ENCODE measurements at places on chromosomes 2 and 18.

DNA sequence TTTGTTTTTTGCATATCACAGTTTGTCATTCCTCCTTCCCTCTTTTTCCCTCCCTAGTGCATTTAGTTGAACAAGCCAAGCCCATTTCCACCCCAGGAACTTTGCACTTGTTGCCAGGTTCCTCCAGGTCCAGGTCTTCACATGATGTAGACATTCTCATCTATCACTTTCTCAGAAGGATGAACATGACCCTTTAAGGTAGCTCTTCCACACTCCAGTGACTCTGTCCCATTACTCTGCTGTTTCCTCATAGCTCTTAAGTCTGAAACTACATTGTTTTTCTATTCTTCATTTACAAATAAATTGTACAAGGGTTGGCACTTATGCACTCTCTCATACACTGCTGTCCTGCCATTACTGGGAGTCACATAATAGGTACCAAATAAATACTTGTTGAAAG lies 6.1 kb downstream of the KYNU start:
- DNase-seq, result no peak

DNA sequence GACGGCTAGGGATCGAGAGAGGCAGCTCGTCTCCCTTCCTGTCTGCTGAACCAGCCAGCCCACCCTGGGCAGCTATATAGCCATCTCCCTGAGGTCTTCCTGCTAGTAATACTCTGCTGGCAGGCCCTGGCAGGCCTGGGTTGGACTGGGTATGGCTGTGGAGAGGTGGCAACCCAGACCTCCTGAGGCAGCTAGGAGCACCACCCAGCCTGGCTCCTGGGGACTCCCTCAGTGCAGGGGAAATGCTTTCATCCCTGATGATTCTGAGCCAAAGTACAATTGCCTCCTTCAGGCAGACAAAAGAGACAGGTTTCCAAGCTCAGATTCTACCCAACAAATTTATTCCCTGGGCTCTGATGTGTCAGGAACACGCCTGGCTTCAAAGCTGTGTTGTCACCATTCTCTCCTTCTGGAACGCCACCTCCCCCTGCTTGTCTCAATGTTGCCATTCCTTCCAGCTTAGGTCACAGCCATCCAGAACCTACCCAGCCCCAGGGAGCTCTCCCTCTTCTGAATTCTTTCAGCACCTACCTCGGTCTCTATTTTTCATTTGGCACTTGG lies 4.7 kb upstream of the DNAJB2 start:
- DNase-seq, result no peak

DNA sequence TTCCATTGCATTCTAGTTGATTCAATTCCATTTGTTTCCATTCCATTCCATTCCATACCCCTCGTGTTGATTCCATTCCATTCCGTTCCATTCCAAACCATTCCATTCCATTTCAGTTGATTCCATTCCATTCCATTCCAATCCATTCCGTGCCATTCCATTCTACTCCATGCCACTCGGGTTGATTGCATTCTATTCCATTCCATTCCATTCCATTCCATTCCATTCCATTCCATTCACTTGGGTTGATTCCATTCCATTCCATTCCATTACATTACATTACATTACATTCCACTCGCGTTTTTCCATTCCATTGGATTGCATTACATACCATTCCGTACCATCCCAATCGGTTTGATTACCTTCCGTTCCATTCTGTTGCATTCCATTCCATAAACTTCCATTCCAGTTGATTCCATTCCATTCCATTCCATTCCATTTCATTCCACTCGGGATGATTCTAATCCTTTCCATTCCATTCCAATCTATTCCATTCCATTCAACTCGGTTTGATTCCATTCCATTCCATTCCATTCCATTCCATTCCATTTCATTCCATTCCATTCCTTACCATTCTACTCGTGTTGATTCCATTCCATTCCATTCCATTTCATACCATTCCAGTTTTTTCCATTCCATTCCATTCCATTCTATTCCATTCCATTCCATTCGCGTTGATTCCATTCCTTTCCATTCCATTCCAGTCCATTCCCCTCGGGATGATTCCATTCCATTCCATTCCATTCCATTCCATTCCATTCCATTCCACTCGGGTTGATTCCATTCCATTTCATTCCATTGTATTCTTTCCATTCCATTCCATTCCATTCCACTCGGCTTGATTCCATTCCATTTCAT lies 1140.4 kb downstream of the RPIA start:
- DNase-seq, result no peak

GRCh38 chr2:21310493-21310892 lies 186.7 kb downstream of the TDRD15 start:
- no peak for DNase-seq

DNA sequence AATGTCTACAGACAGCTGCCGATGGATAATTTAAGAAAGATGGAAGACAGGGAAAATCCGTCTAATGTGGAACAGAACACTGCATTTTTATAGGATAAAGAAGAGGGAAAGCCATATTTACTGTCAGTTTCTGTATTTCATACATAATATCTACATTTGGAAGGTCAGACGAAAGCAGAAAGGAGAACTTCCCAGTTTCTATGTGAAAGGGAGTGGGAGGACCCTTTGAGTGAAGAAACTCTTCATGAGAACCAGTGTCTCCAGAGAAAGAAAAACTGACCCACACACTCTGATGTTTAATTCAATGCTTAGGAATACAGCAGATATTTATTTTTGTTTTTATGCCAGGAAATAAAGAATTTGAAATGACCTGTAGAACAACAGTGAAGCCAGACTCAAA lies 127.2 kb downstream of the CALCRL start:
- DNase-seq, result no peak

GRCh38 chr2:188582211-188582610 lies 290.5 kb downstream of the GULP1 start:
- no peak for DNase-seq

DNA sequence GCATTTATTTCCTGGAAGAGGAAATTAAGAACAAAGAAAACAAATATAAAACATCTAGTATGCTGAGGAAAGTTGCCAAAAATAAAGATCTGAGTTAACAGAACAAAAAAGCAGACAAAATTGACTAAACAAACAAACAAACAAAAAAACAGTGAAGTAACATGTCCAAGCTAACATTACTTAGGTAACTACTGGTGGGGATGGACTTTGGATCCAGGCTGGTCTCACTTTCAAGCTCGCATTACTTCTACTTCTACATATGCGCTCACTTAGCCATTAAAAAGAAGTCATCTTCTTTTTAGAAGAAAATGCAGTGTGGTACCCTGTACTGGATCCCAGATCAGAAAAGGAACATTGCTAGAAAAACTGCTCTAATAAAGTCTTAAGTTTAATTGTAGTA lies 358.9 kb downstream of the NCKAP5 start:
- DNase-seq, result no peak

DNA sequence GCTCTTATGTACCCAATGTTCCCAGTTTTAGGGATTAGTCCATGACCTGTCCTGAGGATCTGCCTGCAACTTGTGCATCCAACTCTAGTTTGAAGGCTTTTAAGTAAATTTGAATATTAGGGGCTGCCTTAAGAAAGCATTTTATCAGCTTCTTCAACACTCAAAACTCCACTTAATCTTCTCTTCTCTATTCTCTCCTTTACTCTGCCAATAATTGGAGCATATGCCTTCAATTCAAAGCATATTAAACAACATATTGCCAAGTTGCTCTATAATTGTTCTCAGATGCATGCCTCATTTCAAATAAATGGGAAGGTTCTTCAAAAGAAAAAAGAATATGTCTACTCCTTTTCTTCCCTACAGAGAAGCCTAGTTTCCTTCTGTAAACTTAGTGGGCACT lies 84.8 kb upstream of the NCKAP5 start:
- no peak for DNase-seq

Measured in DMS79 treated with DMSO at 0.1 percent for 48 hours (cell line).